Uterus (tissue), 4 donors: ENCODE measurements at places on chromosomes 6 and 20.

GRCh38 chr6:40714143-40714542 lies 127.0 kb upstream of the LRFN2 start:
- DNase-seq = no peak

DNA sequence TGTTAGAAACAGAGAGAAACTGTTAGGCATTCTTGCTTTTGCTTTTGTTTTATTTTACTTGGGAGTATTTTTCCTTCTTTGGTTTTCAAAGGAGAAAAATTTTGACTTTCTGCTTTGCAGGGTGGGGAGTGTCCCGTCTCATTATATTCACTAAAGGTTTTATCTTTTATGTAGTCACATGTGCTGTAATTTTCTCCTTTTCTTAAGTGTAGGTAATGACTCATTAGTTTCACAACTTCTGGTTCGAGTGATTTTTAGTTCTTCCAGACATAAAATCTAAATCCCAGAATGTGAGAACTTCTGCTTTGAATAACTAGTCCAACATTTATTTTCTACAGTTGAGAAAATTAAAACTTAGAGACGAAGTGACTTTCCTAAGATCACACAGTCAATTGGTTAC lies 37.7 kb downstream of the ADGRF1 start:
- no peak for DNase-seq

DNA sequence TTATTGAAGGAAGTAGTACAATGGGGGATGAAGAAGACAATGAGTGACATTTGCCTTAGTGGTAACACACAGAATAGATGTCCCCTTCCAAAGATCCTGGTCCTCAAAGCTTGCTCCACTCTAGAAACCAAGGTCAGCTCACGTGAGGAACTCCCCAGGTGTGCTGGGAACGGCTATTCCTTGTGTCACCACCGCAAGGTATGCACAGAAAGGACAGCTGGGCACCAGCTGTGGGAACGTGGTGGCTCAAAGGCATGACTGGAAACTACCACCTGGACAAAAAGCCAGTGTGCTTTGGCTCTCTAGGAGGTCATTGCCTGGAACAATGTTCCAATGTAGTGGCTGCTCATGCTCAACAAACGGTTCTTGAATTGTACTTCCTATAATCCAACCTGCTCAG lies 94.0 kb downstream of the SLC22A3 start:
- DNase-seq = no peak

DNA sequence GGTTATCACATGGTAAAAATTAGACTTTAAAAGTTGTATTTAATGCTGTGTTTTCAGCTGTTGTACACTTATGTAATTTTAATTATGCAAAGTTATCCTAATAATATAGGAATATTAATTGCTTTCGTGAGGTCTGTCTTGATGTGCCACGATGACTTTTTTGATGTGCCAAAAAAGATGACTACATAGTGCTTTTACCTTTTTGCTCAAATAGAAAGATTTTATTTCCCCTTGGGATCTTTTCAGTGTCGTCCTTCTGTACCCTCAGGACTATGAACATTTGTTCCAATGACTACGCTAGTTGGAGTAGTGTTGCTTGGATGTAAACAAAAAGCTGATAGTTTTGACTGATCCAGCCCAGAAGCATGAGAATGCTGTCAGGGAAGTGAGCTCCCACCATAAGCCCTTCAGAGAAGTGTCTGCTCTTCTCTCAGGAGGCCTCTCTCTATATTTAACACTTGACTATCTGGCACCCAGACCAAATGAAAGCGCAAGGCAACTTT lies 1.2 kb upstream of the CD164 start:
- DNase-seq = no peak

GRCh38 chr6:27126046-27126814 lies 121.3 kb upstream of the PRSS16 start:
- DNase-seq = no peak
